T-helper 17 cell (primary cell): ENCODE measurements at places on chromosomes 1 and 21. TPM values are rescaled to one million over a fixed set of nuclear protein-coding genes. Genes with fewer than 3 reads are reported as not detected.

DNA sequence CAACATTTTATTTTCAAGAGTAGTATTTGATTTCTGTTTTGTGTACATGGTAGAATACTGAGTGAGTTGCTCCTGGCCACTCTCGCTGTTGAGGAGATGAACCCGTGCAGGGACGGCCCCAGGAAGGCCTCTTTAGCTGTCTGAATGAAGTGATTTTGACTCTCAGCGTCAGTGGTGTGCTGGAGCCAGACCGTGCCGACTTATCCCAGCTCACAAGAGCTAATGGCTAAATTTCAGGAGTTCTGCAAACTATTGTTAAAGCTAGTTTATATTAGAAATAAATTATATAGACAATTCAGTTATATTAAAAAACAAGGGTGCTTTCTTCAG, 111.2 kb upstream of the KIF26B start:
- no peak for DNase-seq

- DNase-seq = no peak
Observed at GRCh38 chr1:6592865-6593593, 9.6 kb downstream of the KLHL21 start.

SPAG17 gene
- total RNA-seq = not detected

DNA sequence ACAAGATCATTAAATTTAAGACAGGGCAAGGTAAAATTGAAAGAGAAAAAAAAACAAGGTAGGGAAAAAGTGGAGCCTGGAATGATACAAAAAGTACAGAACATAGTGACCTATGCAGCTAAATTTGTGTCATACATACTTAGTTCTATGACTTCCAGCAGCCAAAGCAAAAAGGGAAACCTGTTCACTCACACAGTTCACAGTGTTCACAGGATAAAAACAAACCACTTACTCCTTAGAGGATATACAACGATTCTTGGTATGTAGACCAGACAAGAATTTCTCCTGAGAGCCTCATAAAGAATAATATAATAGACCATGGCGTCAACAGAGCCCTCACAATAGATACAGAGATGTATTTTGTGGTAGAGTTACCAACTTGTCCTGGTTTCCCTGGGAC, 27.5 kb downstream of the COA7 start:
- DNase-seq = no peak

DNA sequence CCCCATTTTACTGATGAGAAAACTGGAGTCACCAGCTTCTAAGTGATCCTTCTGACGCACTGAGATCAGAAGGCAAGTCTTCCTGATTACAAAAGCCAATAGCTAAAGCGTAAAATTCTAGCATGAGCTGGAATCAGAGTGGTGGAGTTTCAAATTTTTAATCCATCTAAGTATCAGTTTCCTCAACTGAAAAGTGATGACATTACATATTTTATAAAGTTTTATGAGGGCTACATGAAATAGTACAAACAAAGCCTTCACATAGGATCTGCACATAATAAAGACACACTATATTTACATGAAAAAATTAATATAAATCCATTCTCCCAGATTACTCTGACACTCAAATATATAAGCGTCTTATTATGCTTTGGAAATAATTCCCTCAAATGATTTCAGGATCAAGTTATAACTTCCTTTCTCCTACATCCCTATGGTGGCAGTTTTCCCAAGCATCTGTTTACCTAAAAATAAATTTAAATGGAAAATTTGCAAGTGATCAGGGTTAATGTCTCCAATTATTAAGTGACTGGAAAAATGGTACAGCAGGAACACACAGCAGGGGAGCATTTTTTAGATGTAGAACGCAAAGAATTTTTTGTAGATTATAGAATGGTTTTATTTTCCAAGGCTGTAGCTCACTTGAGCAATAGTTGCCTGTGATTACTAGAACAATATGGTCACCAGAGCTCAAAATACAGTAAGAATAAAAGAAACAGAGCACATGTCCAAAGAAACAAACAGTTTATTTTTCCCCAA, 490.4 kb upstream of the C1orf87 start:
- no peak for DNase-seq

HENMT1 gene
- total RNA-seq = 10.3 TPM

TRIM67 gene
- not detected for total RNA-seq
